Activated CD4-positive, alpha-beta T cell treated with anti-CD3 and anti-CD28 coated beads, Interleukin-2, Interleukin-4, amounts not matched to agents 100 ng/mL and 50 ng/mL, durations not matched to agents 16 hours and 8 hours (primary cell): ENCODE measurements at places on chromosomes 6 and 20.

- DNase-seq: peak; percentile 65
Measured at GRCh38 chr6:34036357-34037069, 109.4 kb downstream of the GRM4 start.

GRCh38 chr6:99132026-99132635, 184.4 kb upstream of the FBXL4 start:
- no peak for DNase-seq

GRCh38 chr6:14575961-14576360, 458.4 kb downstream of the CD83 start:
- no peak for DNase-seq

DNA sequence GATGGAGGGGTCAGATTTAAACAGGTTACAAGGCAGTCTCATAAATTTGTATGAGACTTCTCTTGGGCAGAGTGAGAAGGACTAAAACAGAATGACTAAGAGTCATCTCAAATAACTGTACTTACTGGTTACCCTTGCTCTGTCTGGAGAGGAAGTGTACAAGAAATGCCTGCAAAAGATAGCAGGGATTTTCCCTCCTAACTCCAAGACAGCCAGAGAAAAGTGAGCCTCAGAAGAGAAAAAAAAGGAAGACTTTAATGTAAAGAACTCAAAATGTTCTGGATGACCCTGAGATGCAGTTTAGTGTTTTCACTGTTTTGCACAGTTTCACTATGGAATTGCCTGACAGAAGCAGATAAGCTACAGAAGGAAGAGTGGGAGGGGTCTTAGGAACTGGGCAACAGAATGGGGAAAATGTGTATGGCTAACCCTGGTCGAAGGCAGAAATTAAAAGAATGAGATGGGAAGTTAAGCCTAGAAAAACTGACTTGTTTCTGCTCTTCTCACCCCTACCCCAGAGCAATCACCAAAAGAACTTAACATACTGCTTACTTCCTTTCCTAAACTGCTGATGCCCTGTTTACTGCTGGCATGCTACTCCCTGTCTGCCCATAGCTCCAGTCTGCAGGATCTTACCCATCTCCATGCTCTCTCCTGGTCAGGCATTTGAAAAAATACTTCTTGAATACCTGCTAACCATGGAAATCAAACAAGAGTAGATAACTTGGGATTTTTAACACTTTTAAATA, 98.1 kb upstream of the MARCKS start:
- DNase-seq: no peak

DNA sequence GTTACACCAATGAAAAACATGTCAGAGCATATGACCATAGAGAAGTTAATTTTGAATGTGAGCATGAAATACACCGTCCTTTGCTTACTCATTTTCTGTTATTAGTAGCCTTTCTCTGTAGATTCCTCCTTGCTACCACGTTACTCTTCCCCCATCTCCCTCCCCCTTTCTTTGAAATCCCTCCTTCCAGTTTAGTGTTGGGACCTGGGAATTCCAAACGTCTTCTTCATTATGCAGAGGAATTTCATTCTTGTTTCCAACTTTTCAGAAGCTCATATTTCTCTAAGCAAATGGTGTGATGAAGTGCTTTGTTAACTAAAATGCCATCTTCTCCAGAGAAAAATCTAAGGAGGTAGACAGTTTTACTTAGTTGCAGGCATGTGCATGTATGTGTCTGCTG, 122.4 kb downstream of the MCHR2 start:
- DNase-seq: no peak

DNA sequence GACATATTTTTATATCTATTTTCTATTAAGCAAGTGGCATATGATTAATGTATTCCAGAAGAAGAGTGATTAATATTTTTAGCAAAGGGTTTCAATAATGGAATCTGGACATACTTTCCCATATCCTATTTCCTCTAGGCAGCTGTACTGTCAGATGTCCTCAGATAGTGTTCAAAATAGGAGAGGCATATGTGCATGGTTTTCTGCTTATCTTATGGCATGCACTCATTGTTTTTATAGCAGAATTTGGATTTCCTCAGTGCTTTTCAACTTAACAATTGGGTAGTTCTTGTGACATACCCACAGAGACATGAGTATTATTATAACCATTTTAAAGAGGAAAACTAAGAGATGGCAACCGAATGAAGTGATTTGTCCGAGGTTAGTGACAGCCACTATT, 12.6 kb upstream of the SLC17A5 start:
- no peak for DNase-seq

DNA sequence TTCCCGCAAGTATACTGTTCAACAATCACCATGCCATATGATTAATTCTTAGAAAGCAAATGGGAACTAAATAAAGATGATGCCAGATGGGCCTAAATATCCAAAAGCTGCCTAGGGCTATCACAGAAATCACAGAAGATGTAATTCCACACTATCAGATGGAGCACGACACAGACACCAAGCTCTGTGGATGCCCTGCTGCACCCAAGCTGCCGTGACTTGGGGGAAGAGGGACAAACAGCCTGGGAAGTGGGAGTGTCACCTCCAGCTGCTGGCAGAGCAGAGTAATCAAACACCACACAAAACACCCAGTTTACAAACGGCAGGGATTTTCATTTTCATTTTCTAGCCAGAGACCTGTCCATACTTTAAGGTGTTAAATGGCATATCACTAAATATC, 35.7 kb downstream of the PDE10A start:
- DNase-seq: no peak

DNA sequence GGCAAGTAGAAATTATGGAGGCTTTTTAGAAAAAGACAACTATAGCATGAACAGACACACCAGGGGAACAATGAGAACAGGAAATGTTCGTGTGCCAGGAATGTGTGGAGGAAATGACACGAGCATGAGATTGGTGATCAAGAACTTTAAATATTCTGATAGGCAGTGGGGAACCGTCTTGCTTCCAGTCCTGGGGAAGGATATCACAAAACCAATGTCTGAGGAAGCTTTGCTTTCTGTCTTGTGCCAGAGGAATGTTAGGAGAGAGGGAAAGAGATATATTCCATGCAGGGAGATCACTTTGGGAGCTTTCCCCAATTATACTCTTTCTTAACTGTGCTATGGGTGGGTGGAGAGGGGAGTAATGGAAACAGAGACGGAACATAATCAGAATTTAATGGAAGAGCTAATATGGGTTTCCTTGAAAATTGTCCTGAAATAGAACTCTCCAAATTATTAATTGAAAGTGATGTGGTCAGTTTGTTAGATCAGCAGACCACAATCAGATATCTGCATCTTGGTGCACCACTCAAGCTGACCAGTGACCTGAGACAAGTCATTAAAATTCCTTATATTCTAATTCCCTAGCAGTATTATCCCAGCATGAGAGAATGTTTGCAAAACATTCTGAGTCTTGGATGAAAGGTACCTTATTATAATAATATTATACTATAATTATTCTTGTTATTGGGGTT, 178.2 kb downstream of the SOX4 start:
- DNase-seq: no peak

GRCh38 chr6:151387175-151387970, 4.0 kb downstream of the ZBTB2 start:
- no peak for DNase-seq

DNA sequence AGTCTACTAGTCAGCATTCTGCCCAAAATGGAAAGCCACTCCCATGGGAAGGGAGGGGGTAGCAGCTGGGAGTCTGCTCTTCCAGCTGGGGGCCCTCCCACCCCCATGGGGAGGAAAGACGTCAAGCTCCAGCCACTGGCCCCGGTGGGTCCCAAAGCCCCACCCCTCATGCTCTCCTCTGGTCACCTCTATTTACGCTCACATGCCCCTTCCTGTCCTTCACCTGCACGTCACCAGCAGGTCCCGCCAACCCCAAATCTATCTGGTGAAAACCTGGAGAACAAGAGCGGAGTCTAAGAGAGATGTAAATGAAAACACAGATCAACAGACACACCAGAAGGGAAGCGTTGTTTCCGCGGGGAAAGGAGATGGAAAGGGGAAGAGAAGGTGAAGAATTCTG, 30.0 kb upstream of the ZBP1 start:
- no peak for DNase-seq

GRCh38 chr20:47790580-47790965, 5.3 kb upstream of the SULF2 start:
- no peak for DNase-seq

GRCh38 chr6:137226697-137227096, 7.5 kb upstream of the IFNGR1 start:
- no peak for DNase-seq

DNA sequence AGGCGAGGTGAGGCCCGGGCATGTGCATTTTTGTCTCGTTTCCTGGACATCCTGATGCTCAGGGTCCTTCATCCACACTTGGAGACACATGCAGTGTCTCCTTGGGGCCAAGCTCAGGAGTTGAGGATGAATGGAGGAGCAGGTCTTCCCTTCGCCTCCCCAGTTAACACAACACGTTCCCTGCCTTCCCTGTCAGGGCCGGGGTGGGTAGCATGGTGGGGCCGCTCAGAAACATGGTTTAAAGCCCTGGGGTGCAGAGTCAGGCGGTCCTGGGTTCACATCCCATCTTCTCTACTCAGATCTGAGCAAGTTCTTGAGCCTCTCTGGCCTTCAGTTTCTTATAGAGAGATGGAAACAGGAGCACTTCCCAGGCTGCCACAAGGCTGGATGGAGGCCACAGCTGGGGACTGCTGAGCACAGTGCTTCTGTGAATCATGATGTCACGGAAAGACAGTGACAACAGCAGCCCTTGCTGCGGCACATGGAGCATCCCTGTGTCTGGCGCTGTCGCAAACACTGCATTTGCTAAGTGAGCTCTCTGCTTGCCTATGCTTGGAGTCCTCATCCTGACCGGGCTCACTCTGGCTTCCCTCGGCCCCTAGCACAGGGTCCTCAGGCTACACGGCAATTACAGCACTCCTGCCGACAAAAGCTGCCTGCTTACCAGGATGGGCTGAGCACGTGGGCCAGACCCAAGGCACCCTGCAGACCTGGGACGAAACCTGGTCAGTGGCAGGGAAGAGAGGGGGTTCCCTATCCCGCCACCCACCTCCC, 45.6 kb upstream of the STX16 start:
- no peak for DNase-seq

DNA sequence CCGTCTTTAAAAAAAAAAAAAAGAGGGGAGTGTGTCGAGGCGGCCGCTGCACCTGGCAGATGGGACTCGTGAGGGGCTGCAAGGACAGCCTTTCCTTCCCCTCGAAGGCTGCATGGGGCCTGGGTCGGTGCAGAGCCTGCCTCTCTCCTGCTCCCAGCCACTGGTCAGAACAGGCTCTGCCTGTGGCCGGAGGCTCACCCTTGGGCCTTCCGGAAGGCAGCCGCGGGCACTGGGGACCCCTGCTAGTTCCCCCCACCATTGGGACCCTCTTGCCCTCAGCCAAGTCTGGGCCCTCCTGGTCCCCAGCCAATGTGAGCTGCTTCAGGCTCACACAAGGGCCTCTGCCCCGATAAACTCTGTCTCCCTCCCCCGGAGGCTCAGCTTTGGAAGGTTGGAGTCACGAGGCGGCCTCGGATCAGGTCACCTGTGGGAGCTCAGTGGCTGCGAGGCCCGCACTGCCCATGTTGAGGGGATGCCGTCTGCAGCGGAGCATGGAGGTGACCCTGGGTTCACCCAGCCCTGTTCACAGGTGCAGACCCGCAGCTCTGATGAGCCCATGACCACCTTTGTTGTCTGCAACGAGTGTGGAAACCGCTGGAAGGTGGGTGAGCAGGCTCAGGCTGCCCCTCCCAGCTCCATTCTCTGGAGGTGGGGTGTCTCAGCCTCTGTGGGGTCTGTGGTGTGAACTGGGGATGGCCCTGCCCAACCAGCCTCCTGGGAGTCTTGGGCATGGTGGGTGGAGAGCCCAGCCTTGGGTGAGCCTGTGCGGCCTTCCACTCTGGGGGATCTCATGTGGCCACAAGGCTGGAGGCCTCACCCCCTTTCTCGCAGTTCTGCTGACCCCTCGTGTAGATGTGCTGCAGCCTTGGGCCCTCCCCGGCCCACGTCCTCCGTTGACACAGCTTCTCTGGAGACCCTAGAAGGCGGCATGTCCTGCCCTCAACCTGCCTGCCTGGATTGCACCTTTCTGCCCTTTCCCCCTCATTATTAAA, 7.7 kb downstream of the RGS19 start:
- DNase-seq: no peak

DNA sequence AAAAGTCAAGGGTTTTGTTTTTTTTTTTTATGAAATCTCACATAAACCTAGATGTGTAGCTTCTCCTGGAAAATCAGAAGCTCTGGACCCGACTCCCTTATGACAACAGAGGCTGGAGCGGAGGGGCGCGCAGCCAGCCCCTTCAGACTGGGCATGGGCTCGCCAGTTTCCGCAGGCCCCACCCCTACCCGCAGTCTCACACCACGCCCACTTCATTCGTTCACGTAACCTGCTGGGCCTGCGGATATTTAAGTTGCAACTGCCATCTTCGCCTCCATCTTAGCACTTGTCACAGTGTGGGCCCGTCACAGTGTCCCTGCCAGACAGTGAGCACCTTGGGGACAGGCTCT, 111.7 kb upstream of the PTPN1 start:
- no peak for DNase-seq

DNA sequence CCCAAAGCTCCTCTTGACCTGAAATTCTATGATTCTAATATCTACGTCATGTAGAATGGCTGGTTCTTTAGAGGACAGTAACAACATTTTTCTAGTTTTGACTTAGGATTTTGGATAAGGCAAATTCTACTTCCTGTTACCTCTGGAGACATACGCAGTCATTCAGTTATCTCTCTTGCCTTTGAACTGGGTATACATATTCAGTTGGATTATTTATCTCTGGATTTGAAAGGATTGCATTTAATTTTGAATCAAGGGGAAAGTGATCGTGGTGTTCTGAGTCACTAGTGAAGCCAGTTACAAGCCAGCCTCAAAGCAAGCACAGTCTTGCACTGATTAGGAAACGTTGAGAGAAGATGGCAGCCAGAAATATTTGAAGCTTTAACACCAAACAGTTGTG, 35.3 kb upstream of the BCAS1 start:
- no peak for DNase-seq

DNA sequence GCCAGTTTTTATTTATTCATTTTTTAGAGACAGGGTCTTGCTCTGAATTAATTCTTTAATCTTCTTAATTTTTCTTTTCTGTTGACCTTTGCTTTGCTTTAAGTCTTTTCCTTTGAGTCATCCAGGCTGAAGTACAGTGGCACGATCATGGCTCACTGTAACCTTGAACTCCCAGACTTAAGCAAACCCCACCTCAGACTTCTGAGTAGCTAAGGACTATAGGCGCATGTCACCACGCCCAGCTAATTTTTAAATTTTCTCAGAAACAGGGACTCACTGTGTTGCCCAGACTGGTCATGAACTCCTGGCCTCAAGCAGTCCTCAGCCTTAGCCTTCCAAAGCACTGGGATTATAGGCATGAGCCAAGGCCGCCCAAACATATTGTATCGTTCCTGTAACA, 71.3 kb upstream of the GNRH2 start:
- DNase-seq: no peak

- no peak for DNase-seq
Measured at GRCh38 chr6:165487347-165487746, 175.7 kb downstream of the PDE10A start.

DNA sequence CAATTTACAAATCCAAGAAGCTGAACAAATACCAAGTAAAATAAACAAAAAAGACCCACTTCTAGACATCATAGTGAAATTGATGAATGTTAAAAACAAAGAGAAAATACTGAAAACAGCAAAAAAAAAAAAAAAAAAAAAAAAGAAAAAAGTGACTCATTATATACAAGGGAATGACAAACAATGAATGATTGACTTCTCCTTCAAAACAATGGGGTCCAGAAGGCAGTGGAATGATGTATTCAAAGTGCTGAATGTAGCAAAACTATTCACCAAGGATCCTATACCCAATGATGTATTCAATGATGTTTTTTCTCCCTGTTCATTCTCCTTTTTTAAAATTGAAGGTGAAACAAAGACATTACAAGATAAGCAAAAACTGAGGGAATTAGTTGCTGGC, 650.0 kb downstream of the UTRN start:
- DNase-seq: no peak

GRCh38 chr6:168057836-168058235, 21.2 kb downstream of the FRMD1 start:
- DNase-seq: no peak
